GM23248 (cell line): ENCODE measurements at places on chromosomes 2 and 18. TPM values are rescaled to one million over a fixed set of nuclear protein-coding genes. Genes with fewer than 3 reads are reported as not detected.
A peak's percentile ranks its signal among the peaks of the same experiment; 100 is the strongest.

DNA sequence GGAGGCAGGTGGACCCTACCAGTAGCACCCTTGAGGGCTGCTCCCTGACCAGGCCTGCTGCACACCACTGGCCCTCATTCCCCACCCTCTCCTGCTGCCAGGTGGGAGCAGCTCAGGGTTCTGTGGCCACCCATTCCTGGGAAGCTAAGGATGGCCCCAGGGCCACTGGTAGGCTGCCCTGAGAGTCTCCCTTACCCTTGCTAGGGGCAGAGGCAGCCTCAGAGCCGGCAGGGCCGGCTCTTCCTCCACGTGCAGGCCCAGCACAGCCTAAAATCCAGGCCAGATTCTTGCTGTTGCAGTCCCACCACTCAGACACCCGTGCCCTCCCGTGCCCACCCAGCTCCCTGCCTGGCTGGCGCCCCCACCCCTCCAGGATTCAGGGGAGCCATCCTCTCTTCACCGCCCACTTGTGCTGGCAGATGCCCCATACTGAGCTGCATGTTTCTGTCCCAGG lies 199.0 kb downstream of the EIPR1 start:
- DNase-seq = no peak

DNA sequence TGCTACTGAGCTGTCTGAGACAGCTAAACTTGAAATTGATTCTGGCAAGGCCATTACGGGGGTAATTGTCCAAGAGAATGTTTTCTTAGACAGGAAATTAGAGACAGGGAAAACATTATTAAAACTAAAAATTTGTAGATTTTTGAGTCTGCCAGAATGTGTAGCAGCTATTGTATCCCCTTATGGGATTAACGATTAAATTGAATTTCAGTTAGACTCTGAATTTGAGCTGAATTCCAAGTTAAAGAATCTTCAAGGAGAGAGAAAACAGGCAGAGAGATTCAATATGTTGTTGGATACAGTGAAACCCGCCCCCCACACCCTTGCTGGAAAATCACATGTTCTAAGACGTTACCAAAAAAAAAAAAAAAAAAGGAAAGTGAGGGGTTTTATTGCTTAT lies 32.7 kb upstream of the CCDC68 start:
- no peak for DNase-seq

The ARHGEF4 gene
- 12.0 and 26.0 TPM in 2 replicates for total RNA-seq

DNA sequence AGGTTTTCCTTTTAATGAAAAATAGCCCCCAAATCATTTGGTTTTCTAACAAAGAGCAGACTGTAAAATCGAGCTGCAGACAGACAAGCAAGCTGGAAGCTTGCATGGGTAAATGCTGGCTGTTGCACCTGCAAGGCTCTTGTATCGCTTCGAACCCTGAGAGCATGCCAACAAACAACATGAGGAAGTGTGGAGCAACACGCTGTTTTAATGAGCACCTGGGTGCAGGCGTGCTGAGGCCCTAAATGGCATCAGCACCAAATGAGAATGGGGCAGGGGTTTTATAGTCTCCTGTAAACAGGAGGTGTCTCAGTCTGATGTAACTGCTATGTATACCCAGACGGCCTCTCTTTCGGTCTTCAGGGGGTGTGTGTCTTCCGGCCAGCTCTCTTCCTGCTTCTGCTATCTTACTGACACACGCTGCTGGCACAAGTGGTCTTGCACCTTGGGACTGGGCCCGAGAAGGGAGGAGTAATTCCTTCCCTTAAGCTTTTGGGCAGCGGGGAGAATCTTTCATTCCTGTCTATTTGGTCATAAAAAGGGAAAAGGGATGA lies 31.9 kb upstream of the CDH2 start:
- DNase-seq = peak; percentile 20

The FSIP2 gene
- total RNA-seq = not detected in 2 replicates

- no peak for DNase-seq
Measured at GRCh38 chr2:190432567-190433231, 24.5 kb downstream of the MFSD6 start.

DNA sequence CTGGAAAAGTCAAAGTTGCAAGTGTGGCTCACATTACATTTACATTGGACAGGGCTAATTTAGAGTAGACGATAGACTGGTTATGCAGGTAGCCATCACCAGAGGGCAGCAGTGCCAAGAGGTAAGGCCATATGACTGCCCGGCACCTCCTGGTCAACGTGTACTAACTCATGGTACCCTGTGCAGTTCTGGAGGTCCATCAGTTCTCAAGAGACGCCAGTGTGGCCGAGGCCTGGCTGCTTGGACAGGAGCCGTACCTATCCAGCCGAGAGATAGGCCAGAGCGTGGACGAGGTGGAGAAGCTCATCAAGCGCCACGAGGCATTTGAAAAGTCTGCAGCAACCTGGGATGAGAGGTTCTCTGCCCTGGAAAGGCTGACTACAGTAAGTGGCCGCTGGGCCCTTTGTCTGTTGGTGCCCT lies 65.8 kb upstream of the EML6 start:
- peak; percentile 60 for DNase-seq

DNA sequence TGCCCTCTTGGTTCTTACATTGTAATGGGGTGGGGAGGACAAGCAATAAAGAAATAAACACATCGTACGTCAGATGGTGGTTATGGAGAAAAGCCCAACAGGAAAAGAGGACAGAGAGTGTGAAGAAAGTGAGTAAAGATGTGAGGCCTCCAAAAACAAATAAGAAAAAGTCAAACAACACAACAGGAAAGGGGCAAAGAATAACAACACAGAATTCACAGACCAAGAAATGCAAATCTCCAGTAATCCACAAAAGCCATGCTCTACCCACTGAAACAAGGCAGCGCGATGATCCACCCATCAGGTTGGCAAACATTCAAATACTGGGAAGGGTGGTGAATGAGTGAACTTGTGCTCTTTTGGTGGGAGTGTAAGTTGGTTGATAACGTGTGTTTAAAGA lies 16.7 kb upstream of the DUSP2 start:
- DNase-seq = no peak

The UGT1A3 gene
- not detected in 2 replicates for total RNA-seq

DNA sequence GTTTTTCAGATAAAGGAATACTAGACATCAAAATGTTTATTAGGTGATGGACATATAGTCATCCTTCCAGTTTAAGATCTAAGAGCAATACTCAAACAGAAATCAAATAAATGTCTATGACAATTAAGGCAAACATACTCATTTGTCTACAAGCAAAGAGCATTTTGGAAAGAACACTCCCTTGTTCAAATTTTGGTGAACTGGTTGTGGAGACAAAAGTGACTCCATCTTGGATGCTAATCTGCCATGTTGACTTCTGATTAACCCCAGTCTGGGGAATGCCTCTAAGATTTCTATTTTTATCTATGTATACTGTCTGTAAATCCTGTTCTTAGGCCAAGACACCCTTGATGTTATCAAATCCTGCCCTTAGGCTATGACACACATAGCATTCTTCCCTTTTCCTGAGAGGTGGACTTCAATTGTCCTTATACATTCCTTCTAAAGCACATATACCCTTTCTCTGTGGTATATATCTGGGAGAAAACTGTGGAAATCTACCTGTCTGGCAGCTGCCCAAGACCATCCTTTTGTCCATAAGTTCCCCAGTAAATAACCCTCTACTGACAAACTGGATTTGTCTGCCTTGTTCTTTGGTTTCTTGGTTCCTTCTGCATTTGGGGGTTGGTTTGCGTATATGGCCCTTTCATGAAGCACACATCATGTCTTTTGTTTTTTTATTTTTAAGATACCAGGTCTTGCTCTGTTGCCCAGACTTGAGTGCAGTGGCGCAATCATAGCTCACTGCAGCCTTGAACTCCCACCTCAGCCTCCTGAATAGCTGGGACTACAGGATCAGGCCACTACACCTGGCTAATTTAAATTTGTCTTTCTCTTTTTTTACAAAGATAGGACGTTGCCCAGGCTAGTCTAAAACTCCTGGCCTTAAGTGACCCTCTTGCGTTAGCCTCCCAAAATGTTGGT lies 12.5 kb upstream of the PLEKHM3 start:
- no peak for DNase-seq
